ELF-1 (cell line): ENCODE measurements at places on chromosomes 5 and 9.

DNA sequence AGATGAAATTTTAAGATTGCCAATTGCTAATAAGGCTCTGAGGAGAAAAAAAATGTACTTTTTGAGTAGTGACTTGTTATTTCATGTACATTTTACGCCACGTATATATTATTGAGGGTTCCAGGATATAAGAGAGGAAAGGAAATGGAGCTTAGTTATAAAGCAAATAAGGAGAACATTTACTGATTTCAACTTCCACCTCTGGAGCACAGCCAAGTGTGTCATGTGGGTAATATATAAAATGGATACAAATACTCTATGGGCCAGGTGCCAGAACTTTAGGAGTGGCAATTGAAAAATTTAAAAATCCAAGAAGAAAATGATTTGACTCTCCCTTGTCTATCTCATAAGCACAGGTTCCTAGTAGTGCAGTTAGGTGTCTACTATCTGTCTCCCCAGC is 45.0 kb upstream of the VLDLR start:
- DNase-seq, result no peak

GRCh38 chr9:93596399-93596798 is 20.0 kb downstream of the PHF2 start:
- no peak for DNase-seq

DNA sequence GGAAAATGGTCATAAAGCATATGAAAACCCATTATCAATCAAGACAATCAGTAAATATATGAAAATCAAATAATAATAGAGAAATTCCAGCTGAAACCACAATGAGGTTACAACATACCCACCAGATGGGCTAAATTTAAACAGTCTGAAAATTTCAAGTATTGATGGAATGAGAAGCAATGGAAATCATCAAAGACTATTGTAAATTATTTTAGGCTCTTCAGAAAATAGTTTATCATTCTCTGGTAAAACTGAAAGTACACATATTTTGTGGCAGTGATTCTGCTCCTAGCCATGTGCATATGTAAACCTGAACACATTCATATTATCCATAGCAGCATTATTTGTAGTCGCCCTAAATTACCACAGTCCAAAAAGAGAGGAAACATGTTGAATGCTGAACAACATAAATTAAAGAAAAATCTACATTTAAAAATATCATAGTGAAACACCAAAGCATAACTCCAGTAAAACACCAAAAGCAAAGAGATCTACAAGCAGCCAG is 215.3 kb downstream of the PRELID2 start:
- DNase-seq, result no peak

DNA sequence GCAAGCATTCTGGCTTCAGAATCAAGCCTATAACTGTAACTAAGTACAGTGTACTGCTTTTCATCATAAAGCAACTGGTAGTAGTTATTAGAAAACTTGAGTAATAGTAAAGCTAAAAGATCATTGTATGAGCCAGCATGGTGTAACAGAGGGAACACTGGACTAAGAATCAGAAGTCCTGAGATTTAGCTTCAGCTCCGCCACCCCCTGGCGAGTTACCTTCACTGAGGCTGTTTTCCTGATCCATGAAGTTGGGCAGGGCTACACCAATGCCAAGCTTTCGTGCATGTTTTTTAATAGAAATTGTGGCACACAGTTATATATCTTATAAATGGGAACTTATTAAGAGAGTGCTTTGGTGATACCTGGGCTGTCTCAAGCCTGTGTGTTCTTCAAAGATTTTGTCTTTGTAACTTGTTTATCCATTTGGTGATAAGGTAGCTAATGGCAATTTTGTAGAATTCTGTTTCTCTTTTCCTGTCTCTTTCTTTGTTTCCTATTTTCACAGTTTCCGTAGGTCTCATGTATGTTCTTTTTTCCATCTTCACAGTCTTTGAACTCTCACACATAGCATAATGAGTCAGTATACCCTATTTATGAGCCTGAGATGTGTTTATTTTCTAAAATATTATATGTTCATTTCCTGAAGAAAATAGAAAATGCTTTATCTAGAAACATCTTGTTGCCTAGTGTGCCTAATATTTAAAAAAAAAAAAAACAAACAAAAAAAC is 102.3 kb downstream of the GDNF start:
- no peak for DNase-seq

DNA sequence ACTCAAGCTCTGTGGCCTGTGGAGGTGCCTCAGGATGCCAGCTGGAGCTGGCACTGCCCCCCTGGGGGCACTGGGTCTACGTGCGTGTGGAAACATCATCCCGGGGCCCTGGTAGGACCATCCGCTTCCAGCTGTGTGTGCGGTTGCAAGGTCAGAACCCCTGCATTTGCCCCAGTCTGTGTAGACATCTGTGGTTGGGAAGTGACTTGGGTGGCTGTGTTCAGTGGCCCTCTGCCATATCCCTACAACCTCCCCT is 12.5 kb downstream of the TMEM8B start:
- DNase-seq, result no peak

DNA sequence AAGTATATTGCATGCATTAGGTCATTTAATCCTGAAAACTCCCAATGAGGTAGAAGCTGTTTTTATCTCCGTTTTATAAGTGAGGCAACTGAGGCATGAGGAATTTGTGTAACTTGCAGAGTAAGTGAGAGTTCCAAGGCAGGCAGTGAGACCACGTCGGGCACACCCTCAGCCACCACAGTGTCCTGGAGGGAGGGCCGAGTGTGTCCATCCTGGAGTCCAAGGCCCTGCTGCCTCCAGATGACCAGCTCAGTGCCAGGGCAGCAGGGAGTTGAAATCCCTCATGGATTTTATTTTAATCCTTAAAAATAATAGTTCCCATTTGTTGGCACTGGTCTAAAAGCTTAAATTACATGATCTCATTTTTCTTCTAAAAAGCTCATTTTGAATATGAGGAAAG is 104.6 kb upstream of the SMIM23 start:
- no peak for DNase-seq

DNA sequence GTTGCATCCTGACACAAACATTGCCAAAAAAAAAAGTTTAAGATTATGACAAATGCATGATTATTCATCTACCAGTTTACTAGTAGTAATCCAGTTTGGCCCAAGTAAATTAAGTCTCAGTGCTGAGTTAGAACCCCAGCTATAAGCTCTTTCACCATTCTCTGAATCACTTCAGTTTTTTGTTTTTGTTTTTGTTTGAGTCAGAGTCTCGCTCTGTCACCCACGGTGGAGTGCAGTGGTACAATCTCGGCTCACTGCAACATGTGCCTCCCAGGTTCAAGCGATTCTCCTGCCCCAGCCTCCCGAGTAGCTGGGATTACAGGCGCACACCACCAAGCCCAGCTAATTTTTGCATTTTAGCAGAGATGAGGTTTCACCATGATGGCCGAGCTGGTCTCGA is 1.5 kb upstream of the PCYOX1L start:
- no peak for DNase-seq

- no peak for DNase-seq
Observed at GRCh38 chr9:97535771-97536170, 34.3 kb downstream of the TMOD1 start.

DNA sequence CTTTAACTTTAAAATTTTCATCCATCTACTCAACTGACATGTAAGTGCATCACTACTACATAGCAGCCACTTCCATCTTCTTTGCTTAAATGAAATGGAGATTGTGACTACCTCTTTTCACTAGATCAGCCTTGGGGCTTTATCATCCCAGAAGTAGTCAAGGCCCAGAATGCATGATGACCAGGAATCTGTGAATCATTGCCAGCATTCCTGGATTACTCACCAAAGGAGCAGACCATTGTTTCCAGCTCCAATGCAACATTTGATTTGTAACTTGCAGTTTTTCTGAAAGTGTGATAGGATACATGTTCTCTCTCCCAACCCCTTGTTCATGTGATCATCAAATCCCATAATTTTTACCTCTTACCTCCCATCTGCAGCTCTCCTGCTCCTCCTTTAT is 65.1 kb downstream of the PLPPR1 start:
- no peak for DNase-seq

DNA sequence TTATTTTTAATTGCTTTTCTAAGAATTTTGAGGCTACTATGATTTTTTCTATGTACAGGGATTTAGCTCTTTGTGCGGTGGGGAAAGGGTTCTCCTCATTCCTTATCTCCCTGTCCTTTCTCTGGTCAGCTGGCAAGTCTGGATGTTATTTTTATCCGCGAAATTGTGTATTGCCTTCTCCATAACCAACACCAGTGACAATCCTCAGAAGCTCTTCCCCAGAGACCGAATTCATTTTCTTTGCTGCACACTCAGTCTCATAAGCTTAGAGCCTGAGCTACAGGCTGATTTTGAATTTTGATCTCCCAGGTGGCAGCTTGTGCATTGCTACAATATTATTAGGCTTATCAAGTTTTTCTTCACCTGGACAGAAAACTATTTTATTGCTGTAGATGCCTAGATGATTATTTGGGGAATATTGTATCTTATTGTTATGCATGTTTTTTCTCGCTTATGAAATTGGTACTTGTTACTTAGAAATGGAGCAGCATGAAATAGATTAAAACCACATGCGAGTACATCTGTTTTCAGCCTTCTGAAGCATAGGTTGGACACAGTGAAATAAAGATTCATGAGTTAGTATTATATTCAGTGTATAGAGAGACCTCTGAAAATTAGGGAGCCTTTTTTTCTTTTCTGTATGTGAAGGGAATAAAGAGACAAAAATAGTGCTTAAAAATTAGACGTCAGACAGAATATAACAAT is 27.3 kb downstream of the CPEB4 start:
- no peak for DNase-seq

- no peak for DNase-seq
Observed at GRCh38 chr5:143703659-143704058, 108.3 kb upstream of the HMHB1 start.

DNA sequence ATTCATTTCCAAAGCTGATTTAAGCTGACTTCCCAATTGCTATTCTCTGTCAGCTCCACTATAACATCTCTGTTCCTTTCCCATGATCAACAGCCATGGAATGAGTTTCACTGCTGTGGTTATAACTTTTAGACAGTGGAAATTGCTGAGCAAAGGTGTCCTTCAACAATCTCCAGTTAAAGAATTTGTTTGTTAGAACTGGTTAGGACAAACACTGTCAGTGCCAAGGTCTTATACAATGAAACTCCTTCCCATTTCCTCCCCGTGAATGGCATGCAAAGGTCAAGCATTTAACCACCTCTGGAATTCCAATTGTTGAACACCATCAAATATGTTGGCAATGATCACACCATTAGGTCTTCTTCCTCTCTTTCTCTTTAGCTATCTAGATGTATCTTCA is 45.7 kb upstream of the GHR start:
- DNase-seq, result no peak

- no peak for DNase-seq
Observed at GRCh38 chr5:53936481-53937352, 373.7 kb downstream of the ARL15 start.

DNA sequence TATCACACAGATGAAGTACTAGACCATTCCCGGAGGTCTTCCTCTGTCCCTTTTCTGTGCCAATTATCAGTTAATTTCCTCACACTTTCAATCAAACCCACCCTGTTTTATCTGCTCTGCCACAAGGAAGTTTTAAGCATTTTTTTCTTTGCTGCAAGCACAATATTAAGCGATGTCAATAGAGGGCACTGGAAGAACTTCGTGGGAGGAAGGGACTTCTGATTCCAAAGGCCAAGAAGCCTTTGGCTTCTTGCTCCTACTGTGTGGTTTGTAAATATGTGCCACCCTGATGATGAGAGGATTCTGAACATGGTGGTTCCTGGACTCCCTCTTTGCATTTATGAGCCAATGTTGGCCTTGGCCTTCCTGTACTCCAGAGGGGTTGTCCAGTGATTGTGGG is 1712.5 kb upstream of the C9orf72 start:
- peak; percentile 7 for DNase-seq

DNA sequence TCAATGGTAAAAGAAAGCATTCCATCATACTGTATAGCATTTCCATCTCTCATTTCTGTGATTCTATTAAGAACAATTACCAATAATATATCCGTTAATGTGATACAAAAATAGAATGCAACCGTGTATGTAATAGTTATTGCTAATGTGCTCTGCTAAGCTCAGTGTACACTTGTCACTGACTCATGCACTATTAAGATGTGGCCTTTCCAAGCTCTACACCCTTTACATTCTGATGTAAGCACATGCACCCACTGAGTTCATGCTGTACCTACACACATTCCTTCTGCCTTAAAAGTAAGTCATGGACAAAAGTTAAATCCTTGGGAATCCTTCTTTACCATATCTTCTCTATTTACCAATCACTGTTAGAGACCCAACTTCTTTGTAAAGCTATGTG is 319.1 kb downstream of the ZSWIM6 start:
- DNase-seq, result no peak

DNA sequence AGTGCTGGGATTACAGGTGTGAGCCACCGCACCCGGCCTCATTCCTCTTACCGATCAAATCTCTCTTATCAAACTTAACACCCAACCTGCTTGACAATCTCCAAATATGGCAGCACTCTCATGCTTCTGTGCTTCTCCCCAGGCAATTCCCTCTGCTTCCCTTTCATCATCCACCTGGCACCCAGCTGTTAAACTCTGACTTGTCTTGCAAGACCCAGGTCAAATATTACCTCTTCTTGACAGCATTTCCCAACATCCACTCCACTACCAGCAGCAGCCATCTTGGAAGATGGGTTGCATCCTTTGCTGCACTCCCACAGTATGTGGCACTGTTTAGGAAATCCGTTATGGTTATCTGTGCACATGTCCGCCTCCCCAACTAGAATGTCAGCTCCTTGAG is 113.6 kb downstream of the ACTL7B start:
- no peak for DNase-seq

DNA sequence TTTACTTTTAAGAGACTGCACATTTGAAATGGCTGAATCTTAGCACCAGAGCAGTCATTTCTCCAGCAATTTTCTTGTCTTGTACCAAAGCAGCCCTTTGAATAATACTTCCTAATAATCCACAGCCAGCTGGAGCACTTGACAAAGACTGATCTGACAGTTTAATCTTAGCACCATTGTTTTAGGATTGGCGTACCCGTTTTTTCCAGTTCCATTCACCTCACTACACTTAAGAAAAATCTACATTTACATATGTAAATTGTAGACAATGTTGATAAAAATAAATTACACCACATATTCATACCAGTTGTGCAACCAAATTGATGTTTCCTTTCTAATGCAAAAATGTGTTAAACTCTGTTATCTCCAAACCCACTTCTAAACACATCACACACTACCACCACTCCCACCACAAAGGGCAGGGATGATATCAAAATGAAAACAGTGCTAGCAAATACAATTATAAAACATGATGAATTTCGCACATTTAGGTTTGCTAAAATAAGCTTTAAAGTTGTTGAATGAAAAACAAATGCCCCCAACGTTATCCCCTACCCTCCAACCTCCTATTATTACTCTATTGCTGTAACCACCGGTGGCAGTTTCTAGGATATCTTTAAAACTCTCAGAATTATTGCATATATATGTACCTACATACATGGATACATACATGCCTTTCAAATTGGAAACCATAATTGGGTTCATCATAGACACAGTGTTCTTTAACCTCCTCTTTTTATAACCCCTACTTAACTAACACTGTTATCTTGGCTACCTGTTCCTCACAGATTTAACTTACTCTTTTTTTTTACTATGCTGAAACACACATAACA is 21.5 kb downstream of the SERINC5 start:
- no peak for DNase-seq
